Lower lobe of right lung (tissue), 2 donors: ENCODE measurements at places on chromosomes 4 and X. TPM values are rescaled to one million over a fixed set of nuclear protein-coding genes. Genes with fewer than 3 reads are reported as not detected.

Gene SMC1A
- 52.0 TPM for total RNA-seq

Gene EREG
- 1.1 TPM for total RNA-seq

Gene GAGE12E
- total RNA-seq: not detected

Gene UGT2A1
- total RNA-seq: not detected

Gene GPAT3
- 5.9 TPM for total RNA-seq

Gene STARD8
- 36.5 TPM for total RNA-seq

Gene KLB
- total RNA-seq: 1.0 TPM

Gene SLC6A14
- total RNA-seq: 45.4 TPM

DNA sequence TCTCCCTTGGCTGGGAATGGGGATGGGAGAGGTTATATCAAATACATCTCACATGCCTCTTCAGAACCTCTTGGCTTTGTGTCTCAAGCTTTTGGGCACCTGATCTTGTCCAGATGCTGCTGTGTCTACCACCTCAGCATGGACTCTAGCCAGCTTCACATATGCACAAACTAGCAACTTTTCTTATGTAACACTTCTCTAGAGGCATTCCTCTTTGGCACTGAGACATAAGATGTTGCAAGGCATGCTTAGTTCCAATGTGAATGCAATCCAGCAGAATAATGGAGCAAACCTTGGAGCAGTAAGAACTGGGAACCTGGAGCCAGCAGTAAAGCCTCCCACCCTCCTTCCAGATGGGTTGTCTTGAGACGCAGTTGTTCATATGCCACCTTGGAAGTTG lies 113.4 kb upstream of the TMEM47 start:
- no peak overlapping the region for H3K4me3 ChIP-seq
- H3K36me3 ChIP-seq: no peaks in the 10 kb centered on the region
- no peak for DNase-seq
- no peak overlapping the region for H3K27ac ChIP-seq
- no peaks in the 10 kb centered on the region for H3K27me3 ChIP-seq

- no peaks in the 10 kb centered on the region for H3K36me3 ChIP-seq
- H3K4me1 ChIP-seq: no peaks in the 10 kb centered on the region
- H3K4me3 ChIP-seq: no peak overlapping the region
- H3K27me3 ChIP-seq: no peaks in the 10 kb centered on the region
- no peak overlapping the region for H3K27ac ChIP-seq
- no peak for DNase-seq
Observed at GRCh38 chr4:89263265-89263664, 44.3 kb downstream of the GPRIN3 start.

DNA sequence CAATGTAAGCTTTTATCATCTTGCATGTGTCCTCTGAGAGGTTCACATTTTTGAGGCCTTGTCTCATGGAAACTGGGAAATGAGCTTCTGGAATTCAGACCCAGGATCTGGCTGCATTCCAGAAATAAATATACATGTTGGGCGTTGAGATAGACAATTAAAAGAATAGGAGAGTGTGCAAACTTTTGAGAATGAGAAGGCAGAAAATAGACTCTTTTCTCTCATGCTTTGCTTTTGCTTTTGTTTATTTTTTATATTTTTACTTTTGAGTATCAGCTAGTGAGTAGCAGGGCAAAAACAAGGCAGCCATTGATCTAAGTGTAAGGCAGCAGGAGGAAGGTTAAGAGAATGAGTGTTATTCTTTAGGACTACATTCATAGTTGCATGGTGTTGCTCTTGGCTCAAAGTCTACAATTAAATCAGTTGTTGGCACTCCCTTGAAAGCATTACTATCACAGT lies 12.4 kb downstream of the SHROOM3 start:
- no peaks in the 10 kb centered on the region for H3K36me3 ChIP-seq
- no peak overlapping the region for H3K27ac ChIP-seq
- no peak overlapping the region for H3K4me3 ChIP-seq

GRCh38 chr4:174935607-174936006 lies 17.4 kb downstream of the ADAM29 start:
- no peaks in the 10 kb centered on the region for H3K36me3 ChIP-seq
- no peak overlapping the region for H3K27ac ChIP-seq
- no peaks in the 10 kb centered on the region for H3K4me1 ChIP-seq
- DNase-seq: no peak

- peaks cover 12% of the 10 kb centered on the region for H3K4me1 ChIP-seq
- no peak overlapping the region for H3K27ac ChIP-seq
- H3K36me3 ChIP-seq: peaks cover 16% of the 10 kb centered on the region
- H3K4me3 ChIP-seq: no peak overlapping the region
Observed at GRCh38 chr4:112322866-112323265, 25.7 kb downstream of the ALPK1 start.

GRCh38 chrX:38985375-38985774 lies 184.1 kb downstream of the MID1IP1 start:
- H3K27ac ChIP-seq: no peak overlapping the region
- H3K27me3 ChIP-seq: no peaks in the 10 kb centered on the region
- H3K36me3 ChIP-seq: no peaks in the 10 kb centered on the region

GRCh38 chr4:108110450-108110849 lies 58.3 kb downstream of the LEF1 start:
- no peak overlapping the region for H3K27ac ChIP-seq
- no peaks in the 10 kb centered on the region for H3K27me3 ChIP-seq
- H3K36me3 ChIP-seq: no peaks in the 10 kb centered on the region
- no peaks in the 10 kb centered on the region for H3K4me1 ChIP-seq
- no peak overlapping the region for H3K4me3 ChIP-seq

DNA sequence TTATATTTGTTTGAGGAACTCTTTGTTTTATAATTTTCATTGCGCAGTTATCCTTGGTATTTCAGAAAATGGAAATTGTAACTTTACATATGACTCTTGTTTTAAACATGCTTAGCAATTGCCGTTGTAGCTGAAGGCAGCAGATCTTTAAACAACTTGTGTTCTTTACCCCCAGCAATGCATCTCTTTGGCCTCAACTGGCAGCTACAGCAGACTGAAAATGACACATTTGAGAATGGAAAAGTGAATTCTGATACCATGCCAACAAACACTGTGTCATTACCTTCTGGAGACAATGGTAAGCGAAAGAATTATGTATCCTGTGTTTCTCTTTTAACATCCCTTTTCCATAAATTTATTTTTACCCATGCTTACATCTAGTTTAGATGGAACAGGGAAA lies 263.6 kb downstream of the DCTD start:
- H3K4me1 ChIP-seq: no peaks in the 10 kb centered on the region
- no peaks in the 10 kb centered on the region for H3K27me3 ChIP-seq
- no peak overlapping the region for H3K27ac ChIP-seq
- DNase-seq: no peak

- no peaks in the 10 kb centered on the region for H3K4me1 ChIP-seq
- no peaks in the 10 kb centered on the region for H3K27me3 ChIP-seq
- no peak overlapping the region for H3K27ac ChIP-seq
- no peak overlapping the region for H3K4me3 ChIP-seq
- H3K36me3 ChIP-seq: no peaks in the 10 kb centered on the region
Observed at GRCh38 chr4:173380987-173381386, 10.2 kb downstream of the SAP30 start.

- no peak overlapping the region for H3K4me3 ChIP-seq
- no peak for DNase-seq
- H3K36me3 ChIP-seq: no peaks in the 10 kb centered on the region
- H3K4me1 ChIP-seq: no peaks in the 10 kb centered on the region
Observed at GRCh38 chr4:116143198-116143597, 942.2 kb downstream of the TRAM1L1 start.

- no peak overlapping the region for H3K4me3 ChIP-seq
- no peaks in the 10 kb centered on the region for H3K4me1 ChIP-seq
- no peaks in the 10 kb centered on the region for H3K27me3 ChIP-seq
- H3K36me3 ChIP-seq: no peaks in the 10 kb centered on the region
- no peak for DNase-seq
Observed at GRCh38 chrX:132671229-132671641, 182.4 kb upstream of the MBNL3 start.

GRCh38 chrX:141652286-141652685 lies 46.3 kb downstream of the SPANXD start:
- H3K4me1 ChIP-seq: no peaks in the 10 kb centered on the region
- H3K27ac ChIP-seq: no peak overlapping the region
- H3K4me3 ChIP-seq: no peak overlapping the region
- H3K27me3 ChIP-seq: no peaks in the 10 kb centered on the region
- no peaks in the 10 kb centered on the region for H3K36me3 ChIP-seq

- H3K36me3 ChIP-seq: no peaks in the 10 kb centered on the region
- H3K4me1 ChIP-seq: no peaks in the 10 kb centered on the region
- no peak for DNase-seq
- H3K27ac ChIP-seq: no peak overlapping the region
- no peak overlapping the region for H3K4me3 ChIP-seq
- peaks cover 9% of the 10 kb centered on the region for H3K27me3 ChIP-seq
Observed at GRCh38 chr4:80362578-80363181, 27.1 kb downstream of the CFAP299 start.

- no peaks in the 10 kb centered on the region for H3K36me3 ChIP-seq
Observed at GRCh38 chr4:133637161-133637560, 488.1 kb downstream of the PCDH10 start.

DNA sequence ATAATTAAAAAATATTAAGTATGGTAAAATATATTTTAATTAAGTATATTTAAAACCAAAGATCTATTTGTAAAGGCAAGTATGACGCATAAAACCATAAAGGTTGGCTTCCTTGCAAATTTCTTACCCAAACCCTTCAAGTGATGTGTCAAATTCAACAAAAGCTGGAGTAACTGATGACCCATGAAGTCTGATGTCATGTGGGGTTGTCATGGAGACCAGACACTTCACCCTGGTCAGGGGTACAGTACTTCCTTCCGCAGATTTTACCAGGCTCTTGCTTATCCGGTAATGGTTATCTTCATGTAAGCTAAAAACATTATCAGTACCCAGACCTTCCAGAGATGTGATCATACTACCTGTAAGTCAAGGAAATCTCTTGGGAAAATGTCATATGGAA lies 170.1 kb downstream of the WDFY3 start:
- H3K4me3 ChIP-seq: no peak overlapping the region
- no peak for DNase-seq
- no peaks in the 10 kb centered on the region for H3K27me3 ChIP-seq
- peaks cover 65% of the 10 kb centered on the region for H3K36me3 ChIP-seq

DNA sequence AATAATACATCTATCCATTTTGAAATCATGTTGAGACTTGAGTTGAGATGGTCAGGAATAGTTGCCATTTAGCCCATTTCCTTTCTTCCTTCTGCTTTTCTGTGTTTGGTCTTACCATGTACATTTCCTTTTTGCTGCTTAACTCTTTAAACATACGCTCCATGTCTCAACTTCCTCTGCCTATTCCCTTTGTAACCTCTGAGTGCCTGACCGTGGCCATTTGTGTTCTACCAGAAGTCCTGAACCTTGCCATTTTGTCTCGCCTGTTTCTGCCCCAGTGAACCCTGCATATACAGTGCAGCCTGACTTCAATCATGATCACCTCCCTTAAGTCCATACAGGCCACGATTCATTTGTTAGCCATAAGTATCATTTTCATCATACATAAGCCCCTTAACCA lies 169.0 kb downstream of the RAPGEF2 start:
- no peak overlapping the region for H3K4me3 ChIP-seq
- no peaks in the 10 kb centered on the region for H3K36me3 ChIP-seq
- DNase-seq: no peak
- H3K4me1 ChIP-seq: peaks cover 34% of the 10 kb centered on the region

DNA sequence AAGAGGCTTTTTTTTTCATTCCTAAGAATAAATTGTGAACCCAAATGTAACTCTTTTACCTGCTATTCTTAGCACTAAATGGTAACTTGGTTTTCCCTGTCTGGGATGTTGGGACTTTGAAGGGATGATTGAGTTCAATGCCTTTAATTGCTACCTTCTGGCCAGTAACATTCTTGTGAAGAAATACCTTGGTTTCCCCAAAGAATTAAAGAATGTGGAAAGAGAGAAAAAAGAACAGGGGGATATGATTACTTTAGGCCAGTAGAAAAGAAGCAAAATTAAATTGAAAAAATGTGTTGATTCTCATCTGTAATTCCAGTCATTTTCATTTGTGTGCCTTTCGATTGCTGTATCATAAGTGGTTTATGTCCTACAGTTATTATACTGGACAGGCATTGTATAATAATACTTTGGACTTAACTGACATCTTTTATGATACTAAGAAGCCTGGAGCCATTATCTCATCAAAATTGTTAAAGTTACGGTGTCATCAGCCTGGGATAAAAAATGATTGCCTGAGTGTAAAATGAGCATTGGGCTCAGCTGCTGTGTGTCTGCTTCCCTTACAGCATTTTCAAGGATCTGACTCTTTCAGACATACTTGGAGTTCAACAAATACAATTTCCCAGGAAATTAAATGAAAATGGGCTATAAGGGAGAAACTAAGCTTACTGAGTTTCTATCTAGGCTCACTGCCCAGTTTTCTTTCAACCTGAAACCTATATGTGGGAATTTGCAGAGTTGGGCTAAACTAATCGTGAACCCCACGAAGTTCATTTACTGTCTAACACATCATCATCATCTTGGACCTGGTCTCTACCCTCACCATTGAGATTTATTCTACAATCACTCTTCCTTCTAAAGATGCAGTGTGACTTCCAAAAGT lies 146.3 kb downstream of the SHROOM3 start:
- no peak for DNase-seq
- H3K4me1 ChIP-seq: peaks cover 17% of the 10 kb centered on the region
- H3K36me3 ChIP-seq: no peaks in the 10 kb centered on the region
- no peak overlapping the region for H3K4me3 ChIP-seq

DNA sequence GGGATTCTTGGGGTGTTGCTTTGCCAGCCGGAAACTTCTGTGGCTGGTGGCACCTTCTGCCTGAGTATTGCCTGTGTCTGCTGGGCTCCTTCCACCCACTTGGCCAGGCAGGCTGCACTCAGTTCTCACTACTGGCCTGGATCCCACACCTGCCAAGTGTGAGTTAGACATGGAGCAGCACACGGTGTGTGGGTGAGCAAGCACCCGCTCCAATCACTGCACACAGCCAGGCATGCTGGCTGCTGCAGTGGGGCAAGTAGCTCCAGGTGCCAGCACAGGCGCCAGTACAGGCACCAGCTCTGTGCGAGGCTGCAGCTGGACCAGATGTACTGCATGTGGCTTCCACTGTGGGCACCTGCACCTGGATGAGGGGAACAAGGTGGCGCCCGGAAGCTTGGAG lies 23.9 kb downstream of the DCUN1D4 start:
- no peak overlapping the region for H3K27ac ChIP-seq
- no peak overlapping the region for H3K4me3 ChIP-seq
- DNase-seq: no peak
- H3K36me3 ChIP-seq: peaks cover 55% of the 10 kb centered on the region
- no peaks in the 10 kb centered on the region for H3K27me3 ChIP-seq

GRCh38 chrX:140712413-140713173 lies 3.0 kb downstream of the LINC00632 start:
- no peak overlapping the region for H3K27ac ChIP-seq
- peak; percentile 68 for DNase-seq
- H3K36me3 ChIP-seq: no peaks in the 10 kb centered on the region
- no peaks in the 10 kb centered on the region for H3K4me1 ChIP-seq

DNA sequence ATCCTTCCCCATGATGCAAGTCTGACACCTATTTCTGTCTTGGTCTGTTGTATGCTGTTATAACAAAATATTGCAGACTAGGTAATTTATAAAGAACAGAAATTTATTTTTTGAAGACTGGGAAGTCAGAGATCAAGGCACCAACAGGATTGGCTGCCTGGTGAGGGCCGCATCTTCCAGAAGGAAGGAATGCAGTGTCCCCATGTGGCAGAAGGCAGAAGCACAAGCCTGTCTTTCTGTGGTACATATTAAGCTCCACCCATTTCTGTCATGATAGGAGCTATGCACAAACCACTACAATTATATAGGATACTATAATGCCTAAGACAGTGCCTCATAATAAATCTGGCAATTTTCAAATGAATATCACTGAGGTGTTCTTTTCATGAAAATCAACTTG lies 502.3 kb upstream of the DIAPH2 start:
- no peak for DNase-seq
- no peaks in the 10 kb centered on the region for H3K27me3 ChIP-seq
- H3K36me3 ChIP-seq: no peaks in the 10 kb centered on the region
- no peak overlapping the region for H3K27ac ChIP-seq
